ENCODE measurements at places on chromosomes 13 and 19.
A peak's percentile ranks its signal among the peaks of the same experiment; 100 is the strongest.

GRCh38 chr19:4399812-4400134, 574 bp downstream of the SH3GL1 start:
- no peak for DNase-seq

- no peak for DNase-seq
Measured at GRCh38 chr13:77114271-77114670, 87.3 kb upstream of the FBXL3 start.

GRCh38 chr13:73482556-73482955, 423.8 kb downstream of the KLF5 start:
- no peak for DNase-seq

DNA sequence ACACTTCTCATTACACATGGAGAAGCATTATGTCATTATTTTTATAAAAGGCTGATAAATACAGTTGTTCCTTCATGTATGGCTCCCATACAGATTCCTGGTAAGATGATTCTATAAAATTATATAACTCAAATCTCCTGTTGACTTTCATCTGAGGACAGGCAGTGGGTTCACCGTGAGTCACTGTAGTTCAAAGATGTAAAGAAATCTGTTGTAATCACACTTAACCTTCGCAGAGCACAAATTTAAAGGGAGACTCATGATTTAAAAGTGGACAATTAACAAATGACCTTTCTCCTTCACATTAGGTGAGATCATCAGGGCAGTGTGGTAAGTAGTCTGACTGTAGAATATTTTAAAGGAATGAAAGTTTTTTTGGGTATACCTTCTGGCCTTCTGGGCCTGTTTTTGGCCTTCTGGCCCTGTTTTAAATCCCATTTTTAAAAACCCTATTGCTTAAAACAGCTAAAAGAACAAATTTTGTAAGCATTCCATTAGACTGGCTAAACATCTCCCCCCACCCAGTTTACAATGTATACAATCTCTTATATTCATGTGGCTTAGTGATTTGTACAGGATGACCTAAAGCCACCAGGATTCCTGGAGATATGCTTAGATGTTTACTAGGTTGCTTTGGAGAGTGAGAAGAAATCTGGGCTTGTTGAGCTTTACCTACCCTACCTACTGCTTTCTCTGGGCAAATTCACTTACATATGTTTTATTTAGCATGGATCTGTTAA, 171.2 kb downstream of the ITGBL1 start:
- DNase-seq: no peak

GRCh38 chr13:66128692-66129269, 1101.4 kb downstream of the PCDH9 start:
- DNase-seq: no peak

- no peak for DNase-seq
Measured at GRCh38 chr13:77416666-77417212, 89.8 kb upstream of the MYCBP2 start.

DNA sequence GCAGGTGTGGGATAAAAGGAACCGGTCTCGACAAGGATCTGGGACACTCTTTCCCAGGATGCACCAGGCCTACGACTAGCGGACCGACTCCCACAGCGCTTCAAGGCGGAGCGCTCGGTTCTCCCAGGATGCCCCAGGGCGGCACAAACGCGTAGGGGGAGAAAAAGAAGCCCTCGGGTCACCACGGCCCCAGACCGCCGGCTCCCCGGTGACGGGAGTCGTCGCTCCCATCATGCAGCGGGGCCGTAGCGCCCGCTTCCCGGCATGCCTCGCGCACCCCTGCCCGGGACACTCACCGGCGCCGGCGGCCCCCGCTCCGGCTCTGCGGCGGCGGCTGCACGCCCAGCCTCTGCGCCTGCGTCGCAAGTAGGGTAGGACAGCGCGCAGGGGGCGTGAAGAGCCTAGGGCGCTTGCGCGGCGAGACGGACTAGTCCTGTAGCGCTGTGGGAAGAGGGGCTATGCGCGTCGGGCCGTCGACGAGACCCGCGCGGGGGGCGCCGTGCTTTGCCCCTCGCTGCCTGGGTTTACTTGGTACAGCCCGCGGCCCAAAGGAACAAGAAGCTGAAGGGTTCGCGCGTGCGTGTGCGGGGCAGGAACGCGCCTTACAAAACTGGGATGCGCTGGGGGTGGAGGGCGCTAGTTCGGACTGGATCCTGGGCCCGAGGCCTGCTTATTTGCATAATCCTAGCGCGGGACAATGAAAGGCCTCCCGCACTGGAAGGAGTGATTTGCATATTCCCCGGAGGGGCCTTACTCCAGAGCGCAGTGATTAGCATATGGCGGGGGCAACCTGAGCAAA, at the start of gene ZNF428:
Gene ZNF428, minus strand, starts transcription at position 368 of the 799 bp plus-strand sequence. CDS start 5,325 bp downstream, outside the sequence.
- DNase-seq: peak; percentile 67

DNA sequence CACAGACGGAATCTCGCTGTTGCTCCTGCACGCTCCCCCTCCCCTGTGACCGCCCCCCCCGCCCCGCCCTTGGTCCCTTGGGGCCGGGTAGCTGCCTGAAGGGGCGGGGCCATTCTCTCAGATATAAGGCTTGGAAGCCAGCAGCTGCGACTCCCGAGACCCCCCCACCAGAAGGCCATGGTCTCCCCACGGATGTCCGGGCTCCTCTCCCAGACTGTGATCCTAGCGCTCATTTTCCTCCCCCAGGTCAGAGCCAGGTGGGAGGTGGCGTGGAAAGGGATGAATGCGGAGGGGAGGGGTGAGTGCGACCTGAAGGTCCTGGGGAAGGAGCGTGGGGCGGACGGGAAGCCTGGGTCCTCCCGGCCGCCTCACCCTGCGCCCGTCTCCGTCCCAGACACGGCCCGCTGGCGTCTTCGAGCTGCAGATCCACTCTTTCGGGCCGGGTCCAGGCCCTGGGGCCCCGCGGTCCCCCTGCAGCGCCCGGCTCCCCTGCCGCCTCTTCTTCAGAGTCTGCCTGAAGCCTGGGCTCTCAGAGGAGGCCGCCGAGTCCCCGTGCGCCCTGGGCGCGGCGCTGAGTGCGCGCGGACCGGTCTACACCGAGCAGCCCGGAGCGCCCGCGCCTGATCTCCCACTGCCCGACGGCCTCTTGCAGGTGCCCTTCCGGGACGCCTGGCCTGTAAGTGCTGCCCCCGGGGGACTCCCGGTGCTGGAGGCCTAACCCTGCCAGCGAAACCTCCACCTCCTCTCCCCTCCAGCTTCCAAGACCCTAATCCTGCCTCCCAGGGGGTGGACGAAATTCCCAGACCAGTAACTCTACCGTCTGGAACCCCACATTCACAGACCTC, at the start of gene DLL3:
Gene DLL3, plus strand, starts transcription at position 150 of the 845 bp plus-strand sequence. Its CDS starts 28 bp downstream, at position 178.
- DNase-seq: no peak

GRCh38 chr19:18940769-18941627, at the start of gene HOMER3:
Gene HOMER3, minus strand, starts transcription at chr19:18941217. Its CDS starts 2,235 bp downstream, at chr19:18938982.
- DNase-seq: no peak

GRCh38 chr19:29206453-29206852, 6.5 kb downstream of the UQCRFS1 start:
- DNase-seq: no peak

DNA sequence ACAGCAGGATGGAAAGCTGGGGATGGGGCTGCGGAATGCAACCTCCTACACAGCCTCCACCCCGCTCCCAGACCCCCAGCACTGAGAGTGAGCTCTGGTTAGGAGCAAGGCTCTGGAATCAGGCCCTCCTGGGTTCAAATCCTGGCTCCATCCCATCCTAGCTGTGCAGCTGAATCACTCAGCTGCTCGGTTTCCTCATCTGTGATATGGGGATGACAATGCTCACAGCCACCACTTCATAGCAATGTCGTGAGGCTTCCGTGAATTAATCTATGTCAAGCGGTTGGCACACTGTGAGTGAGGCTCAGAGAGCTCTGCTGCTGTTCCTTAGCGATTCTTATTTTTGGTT, 538 bp downstream of the ACP7 start:
- no peak for DNase-seq

DNA sequence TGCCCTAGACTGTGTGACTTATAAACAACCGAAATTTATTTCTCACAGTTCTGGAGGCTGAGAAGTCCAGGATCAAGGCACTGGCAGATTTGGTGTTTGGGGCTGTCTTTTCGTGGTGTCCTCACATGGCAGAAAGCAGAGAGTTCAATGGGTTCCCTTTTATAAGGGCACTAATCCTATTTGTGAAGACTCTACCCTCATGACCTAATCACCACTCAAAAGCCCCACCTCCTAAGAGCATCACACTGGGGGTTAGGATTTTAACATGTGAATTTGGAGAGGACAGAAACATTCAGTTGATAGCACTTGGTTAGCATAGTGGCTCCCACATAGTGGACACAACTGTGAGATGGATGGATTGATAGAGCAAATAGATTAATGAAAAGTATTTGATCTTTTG, 21.5 kb upstream of the GPR18 start:
- no peak for DNase-seq

DNA sequence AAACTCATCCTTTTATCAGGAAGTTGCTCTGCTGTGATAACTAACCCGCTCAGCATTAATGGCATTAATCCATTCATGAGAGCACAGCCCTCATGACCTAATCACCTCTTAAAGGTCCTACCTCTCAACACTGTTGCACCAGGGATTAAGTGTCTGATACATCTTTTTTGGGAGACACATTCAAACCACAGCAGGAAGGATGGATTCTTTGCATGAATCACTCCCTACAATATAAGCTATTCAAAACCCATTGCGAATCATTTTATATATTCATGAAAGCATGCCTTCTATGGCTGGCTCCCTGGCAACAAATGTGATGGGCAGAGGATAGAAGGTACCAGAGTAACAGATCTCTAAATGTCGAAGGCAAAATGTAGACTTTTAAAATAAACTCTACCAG, 27.6 kb downstream of the ARL11 start:
- no peak for DNase-seq

DNA sequence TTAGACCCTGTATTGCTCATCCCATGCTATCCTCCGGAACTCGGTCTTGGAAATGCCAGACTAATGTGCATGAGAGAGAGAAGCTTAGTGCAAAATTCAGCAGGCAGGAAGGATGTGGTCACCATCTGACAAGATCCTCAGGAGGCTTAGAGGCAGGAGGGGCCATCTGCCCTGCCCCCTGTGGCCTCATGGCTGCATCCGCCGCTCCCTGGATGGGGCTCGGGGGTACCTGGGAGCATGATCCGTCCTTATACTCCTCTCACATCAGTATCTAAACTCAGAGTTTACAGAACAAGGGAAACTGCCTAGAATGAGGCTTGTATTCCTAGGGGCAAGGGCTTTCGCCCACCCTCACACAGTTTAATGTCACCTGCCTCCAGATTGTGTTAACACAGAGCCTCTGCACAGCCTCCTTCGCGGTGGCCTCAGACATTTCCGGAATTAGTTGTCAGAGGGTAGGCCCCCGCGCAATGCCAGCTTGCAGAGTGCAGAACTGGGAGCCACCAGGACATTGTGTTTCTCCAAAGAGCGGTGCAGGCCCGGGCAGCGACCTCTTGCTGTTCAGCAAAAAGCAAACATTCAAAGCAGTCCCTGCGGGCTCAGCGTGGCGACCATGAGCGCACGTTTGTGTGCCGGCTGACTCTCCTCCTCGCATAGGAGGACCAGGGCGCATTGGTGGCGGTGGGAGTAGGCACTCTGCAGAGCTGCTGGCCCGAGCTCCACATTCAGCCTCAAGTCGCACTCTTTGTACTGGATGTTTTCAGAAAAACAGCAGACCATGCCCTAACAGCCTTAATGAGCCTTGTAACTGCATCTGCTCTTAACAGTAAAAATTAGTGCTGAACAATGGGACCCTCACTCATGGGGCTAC, 39.1 kb downstream of the GPR12 start:
- no peak for DNase-seq

DNA sequence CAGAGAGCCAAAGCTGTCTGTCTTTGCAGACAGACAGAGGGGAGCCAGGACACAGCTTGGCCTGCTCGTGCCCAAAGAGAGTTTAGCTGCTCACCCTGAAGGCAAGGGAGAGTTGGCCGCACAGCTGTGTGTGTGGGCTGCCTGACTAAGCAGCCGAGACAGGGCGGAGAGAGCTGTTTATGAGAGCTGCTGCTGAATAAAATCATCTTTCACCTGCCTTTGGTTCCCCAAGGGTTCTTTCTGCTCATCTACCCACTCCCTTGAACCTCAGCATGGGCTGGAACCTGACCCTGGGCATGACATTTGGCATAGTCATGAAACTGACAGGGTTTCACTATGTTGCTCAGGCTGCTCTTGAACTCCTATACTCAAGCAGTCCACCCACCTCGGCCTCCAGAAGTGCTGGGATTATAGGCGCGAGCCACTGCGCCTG, 98.2 kb downstream of the RBM26 start:
- no peak for DNase-seq

DNA sequence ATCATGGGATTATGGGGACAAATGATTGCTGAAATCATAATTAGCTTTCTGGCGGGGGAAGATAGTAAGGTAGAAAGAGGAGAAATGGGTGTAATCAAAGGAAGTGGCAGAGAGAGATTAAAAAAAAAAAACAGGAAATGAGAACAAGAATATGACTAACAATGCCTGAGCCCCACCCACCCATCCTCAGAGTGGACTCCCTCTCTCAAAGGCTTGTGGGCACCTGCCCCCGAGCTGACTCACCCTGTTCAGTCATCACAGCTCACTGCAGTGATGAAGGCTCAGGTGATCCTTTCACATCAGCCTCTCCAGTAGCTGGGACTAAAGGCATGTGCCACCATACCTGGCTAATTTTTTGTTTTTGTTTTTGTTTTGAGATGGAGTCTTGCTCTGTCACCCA, 26.4 kb upstream of the TPT1 start:
- DNase-seq: no peak

- DNase-seq: no peak
Measured at GRCh38 chr13:99913167-99913566, 58.4 kb downstream of the ZIC5 start.

DNA sequence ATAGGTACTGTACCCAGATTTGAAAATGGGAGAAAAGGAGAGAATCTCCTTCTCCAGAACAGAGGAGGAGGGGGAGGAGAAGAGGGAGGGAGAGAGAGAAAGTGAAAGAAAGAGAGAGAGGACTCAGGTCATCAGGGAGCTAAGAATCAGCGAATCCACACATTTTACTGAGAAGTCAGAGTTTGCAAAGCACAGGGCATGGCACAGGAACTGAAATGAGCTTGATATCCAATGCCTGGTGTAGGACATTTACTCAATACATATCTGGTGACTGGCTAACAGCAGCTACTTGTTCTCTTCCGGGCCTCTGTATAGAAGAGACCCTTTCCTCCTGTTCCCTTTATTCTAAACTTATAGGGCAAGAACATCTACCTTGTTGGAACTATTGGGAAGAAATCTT, 375.1 kb downstream of the KLF5 start:
- DNase-seq: no peak

DNA sequence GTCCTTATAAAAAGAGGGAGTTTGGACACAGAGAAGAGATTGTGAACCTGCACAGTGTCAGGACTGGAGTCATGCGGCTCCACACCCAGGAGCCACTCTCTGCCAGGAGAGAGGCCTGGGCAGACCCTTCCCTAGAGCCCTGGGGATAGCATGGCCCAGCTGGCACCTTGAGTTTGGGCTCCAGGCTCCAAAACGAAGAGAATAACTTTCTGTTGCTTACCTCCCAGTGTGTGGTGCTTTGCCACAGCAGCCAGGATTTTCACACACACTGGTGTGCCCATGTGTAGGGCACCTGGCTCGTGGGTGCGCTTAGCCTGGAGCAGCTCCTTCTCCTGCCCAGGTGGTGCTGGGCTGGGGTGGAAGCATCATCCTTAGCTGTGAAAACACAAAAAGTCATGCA, 344.3 kb downstream of the TEX29 start:
- DNase-seq: no peak

Data from cortex of kidney (tissue), 1 donor.